Stimulated activated CD4-positive, alpha-beta T cell treated with anti-CD3 and anti-CD28 coated beads, TNF-alpha, amount 100 ng/mL, for 24 hours (primary cell): ENCODE measurements at places on chromosomes 1 and 21.

DNA sequence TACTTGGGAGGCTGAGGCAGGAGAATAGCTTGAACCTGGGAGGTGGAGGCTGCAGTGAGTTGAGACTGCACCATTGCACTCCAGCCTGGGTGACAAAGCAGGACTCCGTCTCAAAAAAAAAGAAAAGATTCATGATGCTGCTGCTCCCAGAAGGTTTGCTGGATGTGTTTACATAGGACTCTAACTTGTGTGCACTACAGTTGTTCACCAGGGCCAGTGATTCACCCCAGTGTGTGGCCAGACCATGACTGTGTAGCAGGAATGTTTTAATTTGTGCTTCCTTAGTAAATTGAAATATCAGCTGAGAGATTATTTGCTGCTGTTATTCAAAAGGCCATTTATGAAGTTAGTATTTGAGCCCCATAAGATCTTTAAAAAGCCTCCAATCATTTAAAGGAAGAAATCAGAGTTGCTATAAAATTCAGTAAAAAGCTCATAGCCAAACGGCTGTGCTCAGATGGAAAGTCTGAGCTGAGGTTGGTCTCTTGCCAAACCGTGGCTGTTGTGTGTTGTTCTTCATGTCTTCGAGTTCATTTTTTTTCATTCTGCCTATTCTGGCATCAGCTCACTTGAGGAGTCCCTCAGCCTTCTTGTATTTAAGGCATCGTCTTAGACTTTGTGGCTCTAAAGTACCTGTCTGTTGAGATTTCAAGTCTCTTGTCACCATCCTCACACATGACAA is 18.1 kb upstream of the PGD start:
- DNase-seq = no peak

DNA sequence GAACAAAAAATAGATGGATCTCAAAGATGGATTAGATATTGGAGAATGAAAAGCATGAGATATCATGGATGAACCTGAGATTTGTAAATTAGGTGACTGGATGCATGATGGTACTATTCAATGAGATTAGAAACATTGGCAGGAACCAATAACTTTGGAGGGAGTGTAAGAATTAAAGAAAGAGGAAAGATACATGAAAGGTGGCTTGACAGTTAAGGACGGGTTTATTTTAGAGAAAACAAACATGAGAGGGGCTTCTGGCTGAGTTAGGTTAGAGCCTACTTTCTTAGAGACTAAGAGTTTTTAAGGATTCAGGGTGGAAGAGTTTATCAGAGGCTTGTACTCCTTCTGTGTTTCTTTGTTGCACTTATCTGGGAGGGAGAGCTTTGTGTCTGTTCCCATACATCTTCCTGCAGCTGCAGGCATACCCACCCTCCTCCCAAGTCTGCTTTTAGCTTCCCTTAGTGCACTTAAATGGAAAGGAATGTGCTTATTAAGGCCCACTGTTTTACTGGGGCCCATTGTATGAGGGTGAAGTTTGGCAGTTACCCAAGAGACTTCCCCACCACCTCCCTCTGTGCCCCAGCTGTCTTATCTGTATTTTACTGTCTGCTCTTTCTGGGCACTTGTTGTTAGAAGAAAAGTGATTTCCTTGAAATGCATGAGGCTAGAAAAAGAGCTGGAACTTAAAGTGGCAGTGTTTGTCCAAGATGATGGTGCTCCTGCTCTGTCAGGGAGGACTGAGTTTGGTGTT is 26.1 kb upstream of the CR2 start:
- DNase-seq = no peak

DNA sequence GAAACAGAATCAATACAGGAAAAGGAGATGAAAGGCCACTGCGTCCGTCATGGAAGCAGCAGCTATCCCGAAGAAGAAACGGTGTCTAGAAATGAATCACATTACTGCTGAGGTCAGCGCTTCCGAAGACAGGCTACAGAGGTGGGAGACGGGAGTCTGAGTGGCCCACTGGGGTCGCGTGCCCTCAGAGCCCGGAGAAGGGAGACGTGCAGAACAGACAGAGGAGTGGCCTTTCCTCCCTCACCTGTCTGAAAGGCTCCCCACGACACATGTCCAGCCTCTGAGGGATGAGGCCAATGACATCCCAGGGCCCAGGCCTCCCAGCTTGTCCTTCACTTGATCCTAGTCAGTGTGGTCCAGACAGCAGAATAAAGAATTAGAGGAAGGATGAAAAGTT is 35.9 kb downstream of the VPS26C start:
- DNase-seq = no peak

GRCh38 chr21:22201126-22201525 is 1202.9 kb downstream of the NCAM2 start:
- DNase-seq = no peak

GRCh38 chr1:228980232-228980937 is 245.1 kb downstream of the RHOU start:
- DNase-seq = no peak

- no peak for DNase-seq
These were observed 78.7 kb upstream of the ATP1B1 start for GRCh38 chr1:169027607-169028320.

- no peak for DNase-seq
These were observed 39.5 kb downstream of the CHD1L start for GRCh38 chr1:147281950-147282349.

GRCh38 chr1:85599681-85600080 is 19.1 kb downstream of the CCN1 start:
- no peak for DNase-seq

DNA sequence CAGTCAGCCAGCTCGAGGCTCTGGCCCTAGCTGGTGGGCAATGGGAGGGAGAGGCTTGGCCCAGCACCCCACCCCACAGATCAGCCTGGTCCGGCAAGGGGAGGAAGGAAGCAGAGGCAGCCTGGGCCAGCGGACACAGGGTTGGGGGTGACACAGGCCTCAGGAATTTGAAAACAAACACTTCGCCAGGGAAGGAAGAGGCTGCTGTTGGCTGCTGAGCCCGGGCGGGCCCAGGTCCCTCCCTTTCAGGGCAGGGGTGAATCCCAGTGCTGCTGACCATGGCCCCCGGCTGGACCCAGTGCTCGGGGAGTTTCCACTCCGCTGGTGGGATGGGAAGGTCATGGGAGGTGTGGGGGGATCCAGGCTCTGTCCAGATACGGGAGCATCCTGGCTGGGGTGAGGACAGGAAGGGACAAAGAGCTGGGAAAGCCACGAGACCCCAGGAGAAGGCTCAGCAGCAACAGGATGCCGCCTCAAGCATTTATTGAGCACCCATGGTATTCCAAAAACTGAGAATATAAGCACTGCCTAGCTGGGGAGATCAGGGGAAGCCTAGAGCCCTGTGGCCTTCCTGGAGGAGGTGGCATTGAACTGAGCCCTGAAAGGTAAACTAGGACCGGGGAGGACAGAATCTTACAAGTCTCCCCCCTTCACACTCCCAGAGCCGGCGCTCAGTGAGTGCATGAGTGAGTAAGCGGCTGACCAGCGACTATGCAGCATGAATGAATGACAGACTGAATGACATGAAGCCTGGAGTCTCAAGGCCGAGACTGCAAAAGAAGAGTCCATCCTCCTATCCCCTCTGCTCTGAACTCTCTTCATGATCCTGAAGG is 26.2 kb upstream of the EPHA2 start:
- no peak for DNase-seq

DNA sequence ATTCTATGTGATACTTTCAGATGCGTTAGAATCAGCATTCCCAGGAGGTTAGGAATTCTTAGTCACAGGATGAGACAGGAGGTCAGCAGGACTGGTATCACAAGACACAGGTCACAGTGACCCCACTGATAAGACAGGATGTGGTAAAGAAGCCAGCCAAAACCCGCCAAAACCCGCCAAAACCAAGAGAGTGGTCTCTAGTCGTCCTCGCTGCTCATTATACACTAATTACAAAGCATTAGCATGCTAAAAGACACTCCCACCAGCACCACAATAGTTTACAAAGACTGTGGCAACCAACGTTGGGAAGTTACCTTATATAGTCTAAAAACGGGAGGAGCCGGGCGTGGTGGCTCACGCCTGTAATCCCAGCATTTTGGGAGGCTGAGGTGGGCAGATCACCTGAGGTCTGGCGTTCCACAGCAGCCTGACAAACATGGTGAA is 13.9 kb upstream of the ACTA1 start:
- no peak for DNase-seq

GRCh38 chr1:160606611-160607010 is 27.3 kb upstream of the CD84 start:
- DNase-seq = no peak

DNA sequence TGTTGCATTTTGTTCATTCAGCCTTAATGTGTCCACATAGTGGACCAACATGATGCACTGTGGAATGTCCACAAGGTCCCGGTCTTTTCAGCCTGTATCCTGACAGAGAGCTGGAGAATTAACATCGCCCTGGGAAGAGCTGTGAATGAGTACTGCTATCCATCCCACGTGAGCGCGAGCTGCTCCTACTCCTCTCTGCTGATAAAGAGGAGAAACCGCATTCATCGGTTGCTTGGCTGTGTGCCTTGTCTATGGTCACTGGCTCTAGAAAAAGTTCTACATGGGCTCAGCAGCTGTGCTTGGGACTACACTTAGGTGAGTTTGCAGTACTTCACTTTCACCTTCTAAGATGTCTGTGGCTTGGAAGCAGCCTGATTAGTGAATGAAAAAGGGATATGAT is 31.1 kb upstream of the IGSF5 start:
- no peak for DNase-seq

GRCh38 chr1:95994643-95995042 is 726.9 kb upstream of the PTBP2 start:
- DNase-seq = no peak

- no peak for DNase-seq
These were observed 122.2 kb upstream of the HOOK1 start for GRCh38 chr1:59692591-59692990.

- DNase-seq = no peak
These were observed 3.5 kb downstream of the IGSF9 start for GRCh38 chr1:159941591-159942560.

DNA sequence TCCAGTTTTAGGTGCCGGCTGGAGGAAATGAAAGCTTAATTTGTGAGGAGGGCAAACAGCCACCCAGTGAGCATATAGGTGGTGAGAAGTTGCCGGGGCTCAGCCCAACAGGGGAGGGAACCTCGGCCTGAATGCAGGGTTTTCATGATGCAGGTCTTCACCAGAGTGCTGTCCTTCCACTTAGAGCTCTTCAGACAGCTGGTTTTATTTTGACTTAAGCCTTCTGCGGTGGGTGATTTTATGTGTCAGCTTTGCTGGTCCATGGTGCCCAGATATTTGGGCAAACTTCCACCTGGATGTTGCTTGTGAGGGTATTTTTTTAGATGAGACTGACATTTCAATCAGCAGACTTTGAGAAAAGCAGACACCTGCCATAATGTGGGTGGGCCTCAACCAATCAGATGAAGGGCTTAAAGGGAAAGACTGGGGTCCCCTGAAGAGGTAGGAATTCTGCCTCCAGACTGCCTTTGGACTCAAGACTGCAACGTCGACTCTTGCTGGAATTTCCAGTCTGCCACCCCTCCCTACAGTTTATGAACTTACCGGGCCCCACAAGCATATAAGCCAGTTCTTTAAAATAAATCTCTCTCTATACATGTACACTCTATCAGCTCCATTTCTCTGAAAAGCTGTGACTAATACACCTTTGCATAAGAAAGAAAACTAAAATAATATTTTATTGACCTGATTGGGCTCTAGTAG is 72.8 kb downstream of the RHOU start:
- DNase-seq = no peak

GRCh38 chr21:42708107-42708506 is 54.7 kb downstream of the PDE9A start:
- no peak for DNase-seq

DNA sequence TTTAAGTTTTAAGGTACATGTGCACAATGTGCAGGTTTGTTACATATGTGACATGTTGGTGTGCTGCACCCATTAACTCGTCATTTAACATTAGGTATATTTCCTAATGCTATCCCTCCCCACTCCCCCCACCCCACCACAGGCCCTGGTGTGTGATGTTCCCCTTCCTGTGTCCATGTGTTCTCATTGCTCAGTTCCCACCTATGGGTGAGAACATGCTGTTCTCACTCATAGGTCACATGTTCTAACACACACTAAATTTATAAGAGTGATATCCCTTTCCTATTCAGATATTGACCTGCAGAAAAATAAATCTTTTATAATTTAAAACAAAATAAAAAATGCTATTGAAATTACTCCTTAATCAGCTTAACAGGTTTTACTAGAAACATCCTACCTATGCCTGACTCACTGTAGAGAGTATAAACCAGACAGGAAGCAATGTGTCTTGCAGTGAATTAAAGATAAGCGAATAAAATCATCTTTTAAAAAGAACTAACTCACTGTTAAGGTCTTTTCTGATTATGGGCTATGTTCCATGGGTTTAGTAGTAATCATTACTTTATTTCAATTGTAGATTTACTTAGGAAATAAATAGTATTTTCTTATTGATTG is 82.0 kb upstream of the DPH5 start:
- no peak for DNase-seq

DNA sequence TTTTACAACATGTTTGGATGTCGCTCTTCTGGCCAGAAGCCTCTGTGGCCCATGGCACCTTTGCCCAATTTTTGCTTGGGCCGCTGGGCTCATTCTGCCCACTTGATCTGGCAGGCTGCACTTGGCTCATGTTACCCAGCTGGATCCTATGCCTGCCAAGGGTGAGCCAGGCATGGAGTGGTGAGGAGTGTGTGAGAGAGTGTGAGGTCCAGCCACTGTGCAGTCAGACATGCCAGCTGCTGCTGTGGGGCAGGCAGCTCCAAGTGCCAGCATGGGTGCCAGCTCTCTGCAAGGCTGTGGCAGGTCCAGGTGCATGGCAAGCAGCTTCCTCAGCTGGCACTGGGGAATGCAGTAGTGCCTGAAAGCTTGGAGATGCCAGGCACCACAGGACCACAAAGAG is 71.0 kb downstream of the EBNA1BP2 start:
- DNase-seq = no peak

- DNase-seq = no peak
These were observed 61.6 kb upstream of the HMGB4 start for GRCh38 chr1:33802268-33802667.

DNA sequence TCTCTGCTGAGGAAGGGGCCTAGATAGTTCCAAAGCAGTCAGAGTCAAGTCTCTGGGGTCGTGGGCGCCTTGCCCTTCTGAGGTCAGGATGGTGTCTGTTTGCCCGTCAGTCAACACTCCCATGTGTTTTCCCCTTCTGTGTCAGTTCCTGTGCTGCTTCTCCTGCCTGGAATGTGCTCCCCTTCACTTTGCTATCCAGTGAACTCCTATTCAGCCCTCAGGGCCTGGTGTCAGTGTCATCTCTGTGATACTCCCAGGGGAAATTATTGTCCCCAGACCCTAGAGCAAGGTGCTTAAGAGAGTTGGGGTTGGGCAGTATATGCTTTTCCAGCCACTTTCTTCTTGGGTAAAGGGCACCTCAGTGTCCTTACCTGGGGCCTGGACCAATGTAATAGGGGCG is 45.8 kb upstream of the SYNC start:
- no peak for DNase-seq
